A549 treated with ZK216348 at 1 μM for 4 hours (cell line): ENCODE measurements at places on chromosomes 12 and 14. TPM values are rescaled to one million over a fixed set of nuclear protein-coding genes. Genes with fewer than 3 reads are reported as not detected.

CELA1 gene
- not detected in 5 replicates for total RNA-seq

SCYL2 gene
- 11.9 to 22.9 TPM (median 18.8 TPM) in 5 replicates for total RNA-seq

MON2 gene
- total RNA-seq = 12.2 to 16.1 TPM (median 15.4 TPM) in 5 replicates

A2ML1 gene
- not detected in 5 replicates for total RNA-seq

PA2G4 gene
- 290 to 341 TPM (median 318 TPM) in 5 replicates for total RNA-seq

DNAJC22 gene
- total RNA-seq = 15.2 to 21.5 TPM (median 21.0 TPM) in 5 replicates

IL22 gene
- not detected in 5 replicates for total RNA-seq
